ENCODE measurements at places on chromosomes 4 and X.

DNA sequence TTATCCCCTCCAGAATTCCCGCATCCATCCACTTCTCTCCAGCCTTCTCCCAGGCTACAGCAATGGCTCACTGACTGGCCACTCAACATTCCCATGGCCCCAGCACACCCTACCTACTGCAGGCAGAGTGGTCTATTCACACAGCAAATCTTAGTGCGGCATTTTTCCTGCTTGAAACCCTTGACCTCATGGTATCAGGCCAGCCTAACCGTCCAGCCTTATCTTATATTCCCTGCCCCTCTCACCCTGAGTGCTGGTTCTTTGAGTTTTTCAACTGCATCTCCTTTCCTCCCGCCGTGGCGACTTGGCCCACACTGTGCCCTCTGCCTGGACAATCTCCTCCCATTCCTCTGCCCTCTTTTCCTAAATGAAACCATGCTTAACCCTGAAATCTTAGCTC, 10.0 kb upstream of the S100G start:
- no peaks in the 10 kb centered on the region for H3K4me1 ChIP-seq
- H3K4me3 ChIP-seq = no peak overlapping the region
- H3K27me3 ChIP-seq = no peaks in the 10 kb centered on the region
- no peaks in the 10 kb centered on the region for H3K36me3 ChIP-seq

DNA sequence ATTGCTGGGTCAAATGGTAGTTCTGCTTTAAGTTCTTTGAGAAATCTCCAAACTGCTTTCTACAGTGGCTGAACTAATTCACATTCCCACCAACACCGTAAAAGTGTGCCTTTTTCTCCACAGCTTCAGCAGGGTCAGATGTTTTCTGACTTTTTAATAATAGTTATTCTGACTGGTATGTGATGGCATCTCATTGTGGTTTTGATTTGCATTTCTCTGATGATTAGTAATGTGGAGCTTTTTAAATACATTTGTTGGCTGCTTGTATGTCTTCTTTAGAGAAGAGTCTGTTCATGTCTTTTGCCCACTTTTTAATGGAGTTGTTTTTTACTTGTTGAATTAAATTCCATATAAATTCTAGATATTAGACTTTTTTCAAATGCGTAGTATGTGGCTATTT, 257.5 kb upstream of the ANKRD50 start:
- no peaks in the 10 kb centered on the region for H3K4me1 ChIP-seq
- H3K27me3 ChIP-seq = no peaks in the 10 kb centered on the region
- H3K27ac ChIP-seq = no peak overlapping the region
- no peak for DNase-seq

- peaks cover 25% of the 10 kb centered on the region for H3K4me1 ChIP-seq
- H3K27ac ChIP-seq = no peak overlapping the region
- H3K4me3 ChIP-seq = no peak overlapping the region
Measured at GRCh38 chr4:80173841-80174240, 23.5 kb upstream of the PRDM8 start.

- no peaks in the 10 kb centered on the region for H3K4me1 ChIP-seq
- no peak overlapping the region for H3K4me3 ChIP-seq
Measured at GRCh38 chr4:72677886-72678285, 108.9 kb upstream of the ADAMTS3 start.

DNA sequence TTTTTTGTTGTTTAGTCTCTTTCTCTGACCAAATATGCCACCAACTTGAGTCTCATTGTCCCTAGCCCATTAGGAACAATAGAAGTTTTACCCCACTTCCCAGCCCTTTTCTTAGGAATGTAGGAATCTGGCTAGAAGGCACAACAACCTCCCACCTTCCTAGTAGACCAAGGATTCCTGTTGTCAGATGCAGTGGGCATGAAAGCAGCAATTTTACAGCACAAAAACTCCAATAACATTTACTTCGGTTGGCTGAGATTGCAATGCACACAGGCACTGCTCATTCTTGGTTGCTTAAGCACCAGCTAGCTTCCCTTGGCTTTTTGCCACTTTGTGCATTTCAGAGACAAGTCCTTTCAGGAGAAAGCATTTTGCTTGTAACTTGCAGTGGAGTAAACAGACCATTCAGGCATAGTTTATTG, 312.8 kb downstream of the TENM3 start:
- H3K27me3 ChIP-seq = no peaks in the 10 kb centered on the region
- no peak overlapping the region for H3K27ac ChIP-seq
- DNase-seq = no peak
- H3K4me1 ChIP-seq = no peaks in the 10 kb centered on the region
- no peaks in the 10 kb centered on the region for H3K36me3 ChIP-seq
- H3K4me3 ChIP-seq = no peak overlapping the region
